ENCODE measurements at places on chromosomes 6 and 20.

DNA sequence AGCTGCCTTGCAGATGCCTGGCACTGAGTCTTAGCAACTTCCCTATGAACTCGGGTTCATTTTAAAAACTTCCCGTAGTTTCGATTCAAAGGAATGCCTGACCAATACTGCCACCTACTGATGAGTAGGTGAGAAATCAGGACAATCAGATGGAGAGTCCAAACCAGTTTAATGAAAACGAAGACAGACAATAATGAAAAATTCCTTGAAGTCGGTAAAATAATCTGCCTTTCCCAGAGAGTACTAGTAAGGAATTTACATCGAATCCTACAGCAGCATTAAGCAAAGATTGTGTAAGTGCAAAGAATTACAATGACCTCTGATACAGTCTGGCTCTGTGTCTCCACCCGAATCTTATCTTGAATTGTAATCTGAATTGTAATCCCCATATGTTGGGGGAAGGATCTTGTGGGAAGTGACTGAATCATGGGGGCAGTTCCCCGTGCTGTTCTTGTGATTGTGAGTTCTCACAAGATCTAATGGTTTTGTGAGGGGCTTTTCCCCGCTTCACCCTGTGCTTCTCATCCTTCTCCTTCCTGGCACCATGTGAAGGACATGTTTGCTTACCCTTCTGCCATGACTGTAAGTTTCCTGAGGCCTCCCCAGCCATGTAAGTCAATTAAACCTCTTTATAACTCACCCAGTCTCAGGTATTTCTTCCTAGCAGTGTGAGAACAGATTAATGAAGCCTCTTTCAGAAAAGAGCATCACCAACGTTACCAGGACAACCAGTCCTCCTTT is 134.4 kb downstream of the ARHGAP18 start:
- DNase-seq: no peak

- DNase-seq: no peak
Measured at GRCh38 chr20:6122111-6122872, 538 bp downstream of the FERMT1 start.

DNA sequence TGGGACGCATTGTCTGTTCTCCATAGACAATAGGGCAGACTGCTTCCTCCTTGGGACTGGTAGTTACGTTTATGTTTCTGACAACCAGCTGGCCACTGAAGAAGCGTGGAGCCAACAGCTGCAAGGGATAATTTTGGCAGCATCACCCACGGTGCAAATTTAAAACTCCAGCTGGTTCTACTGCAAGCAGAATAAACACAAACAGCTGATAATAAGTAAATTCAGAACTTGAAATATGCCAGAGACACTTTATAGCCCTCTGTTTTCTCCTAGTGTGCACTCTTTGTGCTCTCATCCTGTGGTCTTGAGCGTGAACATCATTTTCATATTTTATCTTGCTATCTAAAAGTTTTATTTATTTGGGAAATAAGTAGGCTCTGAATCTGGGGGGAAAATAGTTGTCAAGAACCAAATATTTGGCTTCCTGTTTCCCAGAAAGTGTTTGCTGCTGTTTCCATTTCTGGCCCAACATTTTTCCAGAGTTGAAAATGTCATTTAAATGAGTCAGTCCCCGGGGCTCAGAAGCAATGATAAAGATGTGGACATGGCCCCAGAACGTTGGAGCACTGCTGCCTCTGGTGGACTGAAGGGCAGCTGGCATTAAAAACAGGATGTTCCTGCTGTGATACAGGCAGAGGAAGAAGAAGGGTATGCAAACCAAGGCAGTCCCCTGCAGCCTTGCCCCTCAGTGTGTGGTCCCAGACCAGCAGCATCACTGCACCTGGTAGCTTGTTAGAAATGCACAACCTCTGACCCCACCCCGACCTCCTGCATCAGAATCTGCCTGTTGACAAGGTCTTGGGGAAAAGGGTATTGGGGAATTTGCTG is 12.5 kb upstream of the THBD start:
- DNase-seq: no peak

- no peak for DNase-seq
Measured at GRCh38 chr6:105988812-105989577, 97.1 kb upstream of the PRDM1 start.

DNA sequence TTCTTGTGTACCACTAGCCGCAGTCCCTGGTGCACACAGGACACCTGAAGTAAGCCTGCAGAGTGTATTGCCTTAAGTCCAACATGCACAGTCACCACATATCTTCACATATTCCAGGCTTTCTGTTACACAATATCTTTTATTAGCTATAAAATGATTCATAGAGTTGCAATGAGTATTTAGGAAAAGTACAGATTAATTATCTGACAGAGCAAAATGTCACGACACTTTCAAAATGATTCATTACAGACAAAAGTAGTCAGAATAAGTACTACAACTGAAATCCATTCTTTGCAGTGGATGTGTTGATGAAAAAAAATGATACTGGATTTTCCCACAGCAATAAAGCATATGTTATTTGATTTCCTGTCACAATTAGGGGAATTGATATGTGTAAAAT is 199.5 kb upstream of the ASCC3 start:
- DNase-seq: no peak

- no peak for DNase-seq
Measured at GRCh38 chr6:20924911-20925543, 390.8 kb downstream of the CDKAL1 start.

DNA sequence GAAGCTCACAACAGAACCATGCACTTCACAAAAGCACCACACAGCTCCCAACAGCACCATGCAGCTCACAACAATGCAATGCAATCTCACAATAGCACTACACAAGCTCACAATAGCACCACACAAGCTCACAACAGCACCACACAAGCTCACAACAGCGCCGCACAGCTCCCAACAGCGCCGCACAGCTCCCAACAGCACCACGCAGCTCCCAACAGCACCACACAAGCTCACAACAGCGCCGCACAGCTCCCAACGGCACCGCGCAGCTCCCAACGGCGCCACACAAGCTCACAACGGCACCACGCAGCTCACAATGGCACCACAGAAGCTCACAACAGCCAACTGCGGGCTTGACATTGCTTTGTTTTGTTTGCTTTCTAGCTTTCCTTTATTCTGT is 198.1 kb downstream of the DLL1 start:
- no peak for DNase-seq

DNA sequence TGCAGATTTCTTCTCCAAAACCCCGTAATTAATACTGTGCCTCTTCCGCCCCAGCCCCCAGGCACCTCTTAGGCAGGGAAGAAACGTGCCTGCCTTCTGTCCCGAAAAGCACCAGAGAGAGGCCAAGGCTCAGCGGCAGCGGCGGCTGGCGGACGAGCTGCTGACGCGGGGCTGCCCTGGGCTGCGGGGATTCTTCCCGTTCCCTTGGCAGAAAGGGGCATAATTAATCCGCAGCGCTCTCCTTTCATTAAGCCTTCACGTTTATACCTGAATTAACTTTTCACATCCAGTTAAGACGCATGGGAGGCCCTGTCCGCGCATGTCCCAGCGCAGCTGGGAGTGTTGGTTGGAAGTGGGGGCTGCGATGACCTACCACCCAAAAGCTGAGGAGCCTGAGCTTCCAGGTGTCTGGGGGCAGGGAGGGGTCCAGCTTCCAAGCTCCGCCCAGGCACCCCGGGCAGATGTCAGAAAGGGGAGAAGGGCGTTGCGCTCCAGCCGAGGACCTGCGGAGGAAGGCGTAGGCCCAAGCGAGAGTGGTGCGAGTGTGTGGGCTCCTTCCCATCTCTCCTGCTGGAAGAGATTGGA is 167.4 kb upstream of the LRFN2 start:
- no peak for DNase-seq

- no peak for DNase-seq
Measured at GRCh38 chr6:130434174-130434873, 68.5 kb downstream of the TMEM200A start.

GRCh38 chr6:129440691-129441090 is 269.3 kb downstream of the ARHGAP18 start:
- no peak for DNase-seq

DNA sequence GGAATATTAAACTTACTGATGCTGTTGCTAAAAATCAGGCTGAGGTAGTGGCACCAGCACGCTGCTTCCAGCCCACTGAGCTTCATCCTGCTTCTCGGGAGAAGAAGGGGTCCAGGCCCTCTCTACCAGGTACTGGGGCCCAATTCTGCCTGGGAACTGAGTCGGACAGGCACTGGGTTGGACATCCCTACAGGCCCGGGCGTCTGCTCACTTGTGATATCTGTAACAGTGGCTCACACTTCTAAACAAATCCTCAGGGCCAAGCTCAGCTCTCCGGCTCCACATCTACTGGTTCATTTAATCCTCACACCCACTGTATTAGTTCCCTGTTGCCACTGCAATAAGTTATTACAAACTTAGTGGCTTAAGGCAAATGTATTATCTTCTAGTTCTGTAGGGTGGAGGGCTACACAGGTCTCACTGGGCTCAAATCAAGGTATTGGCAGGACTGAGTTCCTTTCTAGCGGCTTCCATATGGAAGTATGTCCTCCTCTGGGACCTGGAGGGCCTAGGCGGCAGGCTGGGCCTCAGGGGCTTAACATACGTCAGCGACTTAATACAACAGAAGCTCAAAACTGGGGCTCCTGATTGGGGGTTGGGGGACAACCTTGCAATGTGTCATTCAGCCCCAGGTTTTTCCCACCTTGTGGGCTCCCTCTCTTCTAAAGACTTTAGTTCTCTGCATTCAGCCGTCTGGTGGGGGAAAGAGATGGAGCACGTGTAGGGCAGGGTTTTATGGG is 1.6 kb upstream of the KCNK15 start:
- DNase-seq: no peak

GRCh38 chr6:64504503-64504902 is 868.9 kb downstream of the PHF3 start:
- DNase-seq: no peak

GRCh38 chr6:12977806-12978205 is 261.2 kb downstream of the PHACTR1 start:
- no peak for DNase-seq

DNA sequence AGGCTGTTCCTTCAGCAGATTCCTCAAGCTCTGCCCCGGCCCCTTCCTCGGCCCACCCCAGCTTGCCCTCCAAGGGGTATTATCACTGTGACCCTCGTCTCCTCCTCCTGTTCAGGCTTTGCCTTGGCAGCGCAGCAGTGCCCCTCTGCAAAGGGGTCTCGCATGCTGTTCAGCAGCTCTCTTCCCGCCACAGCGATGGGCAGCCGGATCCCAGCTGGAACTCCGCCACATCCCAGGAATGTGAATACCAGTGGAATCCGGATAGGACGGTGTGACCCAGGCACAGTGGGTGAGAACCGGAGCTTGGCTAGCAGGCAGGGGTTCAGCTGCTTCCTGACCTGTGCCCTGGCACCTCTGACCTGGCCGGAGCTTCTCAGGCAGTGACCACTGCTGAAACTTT is 52.9 kb downstream of the RNASET2 start:
- DNase-seq: no peak

DNA sequence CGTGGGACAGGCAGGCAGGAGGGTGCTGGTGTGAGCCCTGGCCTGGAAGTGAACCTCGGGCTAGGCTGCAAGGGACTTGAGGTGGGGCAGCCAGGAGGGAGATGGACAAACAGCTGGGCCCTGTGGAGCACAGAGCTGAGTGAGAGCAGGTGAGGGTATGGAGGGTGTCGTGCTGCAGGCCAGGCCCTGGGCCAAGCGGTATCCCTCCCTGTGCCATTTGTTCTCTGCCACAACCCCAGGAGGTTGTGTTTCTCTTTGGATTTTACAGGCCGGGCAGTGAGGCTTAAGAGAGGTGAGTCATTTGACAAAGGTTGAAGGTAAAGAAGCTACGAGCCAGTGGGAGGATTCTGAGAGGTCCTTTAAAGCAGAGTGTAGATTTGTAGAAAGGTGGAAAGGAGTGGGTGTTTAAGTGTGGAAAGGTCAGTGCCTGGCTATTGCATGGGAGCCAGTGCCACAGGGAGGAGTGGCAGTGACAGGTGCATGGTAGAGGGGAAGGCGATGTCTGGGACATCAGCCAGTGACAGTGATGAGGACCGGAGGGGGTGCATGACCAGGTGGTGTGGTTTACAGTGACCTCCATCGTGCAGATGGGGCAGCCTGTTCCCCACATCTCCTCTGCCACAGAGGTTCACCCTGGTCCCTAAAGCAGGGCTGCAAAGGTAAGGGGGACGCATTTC is 39.8 kb downstream of the GMPR start:
- no peak for DNase-seq

DNA sequence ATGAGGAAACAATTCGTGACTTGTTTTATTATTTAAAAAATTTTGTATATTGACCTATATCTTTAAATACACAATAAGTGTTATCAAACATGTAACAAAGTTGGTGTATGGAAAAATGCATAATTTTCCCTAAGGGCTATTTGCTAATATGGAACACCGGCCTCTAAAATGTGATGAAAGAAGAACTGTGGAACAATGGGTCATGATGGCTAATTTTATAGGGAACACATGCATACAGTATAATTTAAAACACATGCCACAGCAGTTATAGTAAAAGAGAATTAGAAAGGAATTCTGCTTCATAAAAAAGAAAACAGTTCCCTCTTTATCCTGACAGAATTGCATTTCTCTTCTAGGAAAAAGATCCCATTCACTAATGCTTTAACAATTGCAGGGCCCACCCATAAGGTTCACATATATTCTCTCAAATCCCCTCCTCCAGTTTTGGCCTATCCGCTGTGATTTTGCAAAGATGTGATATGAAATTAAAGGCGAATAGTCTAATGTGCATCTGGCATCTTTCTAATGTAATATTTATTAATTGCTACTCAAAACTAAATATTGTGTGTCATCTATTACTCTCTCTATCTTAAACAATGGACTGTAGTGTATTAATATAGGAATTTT is 628.1 kb upstream of the CITED2 start:
- DNase-seq: no peak

GRCh38 chr6:2920671-2921112 is 17.6 kb upstream of the SERPINB9 start:
- no peak for DNase-seq

- DNase-seq: no peak
Measured at GRCh38 chr6:30259140-30260035, 46.2 kb upstream of the TRIM26 start.

DNA sequence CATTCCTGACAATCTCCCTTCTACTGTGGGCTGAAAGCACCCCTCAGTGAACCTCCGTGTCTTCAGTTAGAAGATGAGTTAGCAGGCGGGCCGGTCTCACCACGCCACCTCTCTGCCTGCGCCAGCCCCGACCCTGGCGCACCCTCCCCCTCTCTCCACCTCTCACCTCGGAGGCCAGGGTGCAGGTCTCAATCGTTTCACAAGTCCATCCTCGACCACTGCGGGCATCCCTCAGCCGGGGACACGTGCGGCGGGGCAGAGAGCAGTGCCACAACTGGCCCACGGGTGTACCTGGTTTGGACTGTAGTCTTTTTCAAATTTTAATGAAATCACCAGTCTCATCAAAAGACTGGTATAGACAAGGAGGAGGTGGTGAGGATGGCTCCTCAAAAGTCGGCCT is 34.4 kb downstream of the NFATC2 start:
- no peak for DNase-seq
